Activated CD8-positive, alpha-beta memory T cell treated with anti-CD3 and anti-CD28 coated beads for 4 hours (primary cell): ENCODE measurements at places on chromosomes 3 and 15.

- DNase-seq, result no peak
These were observed 19.2 kb downstream of the GNB4 start for GRCh38 chr3:179432021-179432420.

GRCh38 chr15:27082526-27082925, 111.5 kb downstream of the GABRG3 start:
- DNase-seq, result no peak

DNA sequence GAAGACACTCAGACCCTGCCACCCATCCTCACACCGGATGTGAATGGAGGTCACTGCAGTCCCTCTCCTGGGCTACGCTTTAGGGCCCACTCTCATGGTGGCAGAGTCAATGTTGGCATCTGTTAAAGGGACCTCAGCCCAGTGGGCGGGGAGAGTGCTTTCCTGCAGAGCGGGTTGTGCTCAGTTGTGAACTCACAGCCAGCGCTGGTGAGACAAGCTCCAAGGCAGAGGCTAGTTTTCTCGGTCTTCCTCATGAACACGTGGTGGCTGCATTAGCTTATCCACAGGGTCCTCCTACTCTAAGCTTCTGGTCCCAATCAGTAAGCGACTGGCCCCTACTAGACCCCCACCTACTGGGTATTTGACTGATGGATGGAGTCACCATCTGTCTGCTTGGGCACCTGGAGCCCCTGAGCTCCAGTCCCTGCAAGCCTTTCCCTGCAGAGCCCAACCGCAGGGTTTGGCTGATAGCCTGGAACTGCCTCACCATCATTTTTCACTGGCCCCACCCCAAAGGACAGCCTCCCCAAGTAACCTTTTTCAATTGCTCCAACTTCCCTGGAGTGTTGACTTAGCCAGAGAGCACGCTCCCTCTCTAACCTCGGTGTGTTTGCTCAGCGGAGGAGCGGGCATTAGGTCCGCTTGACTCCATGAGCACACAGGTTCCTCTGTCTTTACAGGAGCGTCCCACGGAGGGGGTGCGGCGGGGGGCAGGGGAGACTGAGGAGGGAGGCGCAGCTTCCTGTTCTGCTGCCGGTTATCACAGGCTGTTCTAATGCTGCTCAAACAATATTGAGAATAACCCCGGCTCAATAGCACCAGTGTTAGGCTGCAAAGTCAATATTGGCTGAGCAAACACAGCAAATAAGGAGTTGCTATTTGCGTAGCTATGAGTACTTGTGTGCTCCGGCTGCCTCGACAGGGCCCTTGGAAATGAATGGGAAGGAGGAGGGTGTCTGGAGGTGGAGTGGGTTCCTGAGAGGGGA, 141.7 kb downstream of the RPLP1 start:
- no peak for DNase-seq

- no peak for DNase-seq
These were observed 37.5 kb downstream of the TSPAN3 start for GRCh38 chr15:77033417-77033728.

DNA sequence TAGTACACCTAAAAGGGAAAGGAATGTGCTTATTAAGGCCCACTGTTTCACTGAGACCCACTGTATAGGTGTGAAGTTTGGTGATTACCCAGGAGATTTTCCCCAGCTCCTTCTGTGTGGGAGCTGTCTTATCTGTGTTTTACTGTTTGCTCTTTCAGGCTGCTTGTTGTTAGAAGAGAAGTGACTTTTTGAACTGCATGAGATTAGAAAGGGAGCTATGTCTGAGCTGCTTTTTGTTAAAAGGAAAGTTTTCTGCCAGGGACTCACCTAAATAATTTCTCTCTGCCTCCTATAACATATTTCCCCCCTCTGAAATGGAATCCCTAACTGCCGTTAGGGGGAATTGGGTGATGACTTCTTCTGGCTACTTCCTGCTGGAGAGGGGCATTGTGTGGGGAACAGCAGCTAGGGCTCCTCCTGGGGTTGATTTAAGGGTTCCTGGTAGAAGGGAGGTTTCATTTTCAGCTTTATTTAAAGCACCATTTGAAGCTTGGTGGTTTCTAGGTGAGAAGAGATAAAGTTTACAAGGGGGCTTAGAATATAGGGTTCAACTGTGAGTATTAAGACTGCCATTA, 77.1 kb upstream of the ATP11B start:
- DNase-seq, result no peak

DNA sequence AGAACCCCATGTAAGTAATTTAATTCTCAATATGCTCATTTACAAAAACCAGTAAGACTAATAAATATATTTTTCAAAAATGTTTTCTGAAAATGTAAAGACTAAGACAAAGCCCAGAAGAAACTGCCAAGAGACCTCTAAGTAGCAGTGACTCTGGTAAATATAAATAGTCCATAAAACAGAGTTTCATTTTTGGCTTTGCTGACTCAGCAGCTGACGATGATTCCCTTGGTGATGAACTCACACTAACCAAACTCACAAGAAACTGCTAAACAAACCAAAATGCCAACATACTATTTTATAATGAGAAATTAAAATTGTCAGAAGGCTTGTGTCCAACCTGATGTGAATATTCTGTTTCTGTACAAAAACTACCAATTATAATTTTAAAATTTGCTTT, 31.5 kb upstream of the IMPG2 start:
- no peak for DNase-seq

GRCh38 chr15:77507911-77508310, 87.2 kb downstream of the HMG20A start:
- DNase-seq, result no peak

GRCh38 chr3:158563076-158563475, 7.9 kb upstream of the MLF1 start:
- DNase-seq, result no peak

DNA sequence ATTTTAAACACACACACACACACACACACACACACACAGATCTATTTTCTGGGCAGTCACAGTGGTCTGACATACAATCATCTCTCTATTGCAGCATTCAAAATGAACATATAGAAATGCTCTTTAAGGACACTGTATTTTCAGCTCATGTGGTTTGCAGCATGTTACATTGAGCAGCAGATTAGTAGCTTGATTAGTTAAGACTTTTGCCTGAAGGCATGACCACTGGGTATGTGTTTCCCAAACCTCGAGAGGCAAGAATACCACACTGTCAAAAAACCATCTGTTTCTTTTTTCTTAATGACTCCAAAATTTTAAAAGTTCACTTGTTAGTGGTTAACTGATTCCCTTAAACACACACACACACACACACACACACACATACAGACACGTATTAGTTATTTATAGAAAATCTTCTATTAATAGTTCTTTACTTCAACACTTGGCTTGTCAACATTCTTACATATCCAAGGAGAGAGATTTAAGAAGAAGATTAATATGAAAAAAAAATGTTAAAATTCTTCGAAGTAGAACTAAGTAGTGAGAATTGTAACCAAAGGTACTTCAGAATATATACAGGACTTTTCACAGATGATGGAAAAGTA, 518.2 kb downstream of the CADM2 start:
- DNase-seq, result no peak

DNA sequence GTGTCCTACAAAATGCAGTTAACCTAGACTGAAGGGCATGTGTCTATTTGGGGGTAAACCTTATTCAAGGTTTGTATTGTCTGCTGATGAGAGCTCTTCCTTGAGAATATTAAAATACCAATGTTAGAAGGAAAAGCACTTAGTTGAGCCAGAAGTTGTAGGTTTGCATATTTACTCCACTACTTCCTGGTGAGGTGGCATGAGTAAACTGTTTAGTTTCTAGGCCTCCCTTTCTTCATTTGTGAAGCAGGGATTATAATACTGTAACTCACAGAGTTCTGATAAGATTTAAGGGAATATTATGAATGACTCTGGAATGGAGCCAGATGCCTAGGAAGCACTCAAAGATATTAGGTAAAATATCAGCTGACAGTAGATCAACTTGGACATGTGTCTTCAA, 46.7 kb downstream of the CD200R1L start:
- no peak for DNase-seq

DNA sequence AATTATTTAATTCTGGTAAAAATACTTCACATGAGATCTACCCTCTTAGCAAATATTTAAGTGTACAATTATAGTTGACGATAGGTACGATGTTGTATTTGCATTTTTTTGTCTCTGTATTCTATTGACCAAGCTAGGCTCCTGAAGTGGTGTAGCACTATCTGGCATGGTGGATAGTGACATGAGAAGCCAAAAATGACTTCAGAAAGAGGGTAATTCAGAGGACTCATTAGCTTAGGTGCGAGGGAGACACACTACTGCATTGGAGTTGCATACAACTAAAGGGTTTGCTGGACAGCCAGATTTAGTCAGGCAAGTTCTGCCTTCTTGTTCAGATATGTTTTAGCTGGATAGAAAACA, 50.6 kb downstream of the KBTBD8 start:
- DNase-seq, result no peak

GRCh38 chr15:60905587-60905986, 323.5 kb downstream of the RORA start:
- DNase-seq, result no peak

DNA sequence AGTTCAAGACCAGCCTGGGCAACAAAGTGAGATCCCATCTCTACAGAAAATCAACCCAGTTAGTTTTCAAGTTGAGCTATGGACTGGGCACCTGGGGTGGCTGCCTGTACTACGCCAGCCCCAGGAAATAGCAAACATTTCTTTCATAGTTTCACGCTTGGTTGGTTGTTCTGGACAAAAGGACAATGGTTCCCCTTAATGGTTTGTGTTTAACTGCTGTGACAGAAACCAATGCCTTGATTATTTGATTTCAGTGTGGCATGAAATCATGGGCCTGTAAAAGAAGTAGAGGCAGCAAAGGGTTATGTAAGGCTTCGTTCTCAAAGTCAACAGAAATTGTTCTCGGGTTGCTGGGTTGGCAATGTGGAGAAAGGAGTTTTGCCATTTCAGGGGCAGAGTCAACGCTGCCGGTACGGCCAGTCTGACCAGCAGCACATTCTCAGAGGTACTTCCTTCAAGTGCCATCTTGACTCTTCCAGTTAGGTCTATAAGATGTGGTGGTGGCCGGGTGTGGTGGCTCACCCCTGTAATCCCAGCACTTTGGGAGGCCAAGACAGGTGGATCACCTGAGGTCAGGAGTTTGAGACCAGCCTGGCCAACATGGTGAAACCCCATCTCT, 12.7 kb downstream of the LCMT2 start:
- no peak for DNase-seq

GRCh38 chr3:70982700-70983140, 600.8 kb downstream of the FOXP1 start:
- no peak for DNase-seq

- no peak for DNase-seq
These were observed 237.7 kb upstream of the AZI2 start for GRCh38 chr3:28586325-28586724.

- no peak for DNase-seq
These were observed 12.5 kb upstream of the FEM1B start for GRCh38 chr15:68265081-68265480.

GRCh38 chr3:67578416-67578815, 76.0 kb downstream of the SUCLG2 start:
- no peak for DNase-seq

DNA sequence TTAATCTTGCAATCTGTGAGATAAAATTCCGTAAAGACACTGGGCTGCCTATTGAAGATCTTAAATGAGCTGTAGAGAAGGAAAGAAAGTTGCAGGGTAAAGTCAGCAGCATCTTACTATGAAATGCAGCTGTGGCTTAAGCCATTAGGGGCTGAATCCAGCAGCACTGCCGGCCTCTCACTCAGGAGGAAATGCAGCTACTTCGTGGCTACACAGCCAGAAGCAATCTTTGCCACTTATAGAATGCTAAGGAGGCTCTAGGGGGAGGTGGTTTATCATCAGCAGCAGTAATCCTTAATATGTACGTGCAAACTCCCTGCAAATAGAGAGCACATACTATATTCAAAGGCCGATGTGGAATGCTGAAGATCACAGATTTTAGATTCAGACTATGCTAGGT, 19.1 kb upstream of the MCTP2 start:
- no peak for DNase-seq

GRCh38 chr15:63165166-63165859, 8.0 kb upstream of the RPS27L start:
- DNase-seq, result no peak

DNA sequence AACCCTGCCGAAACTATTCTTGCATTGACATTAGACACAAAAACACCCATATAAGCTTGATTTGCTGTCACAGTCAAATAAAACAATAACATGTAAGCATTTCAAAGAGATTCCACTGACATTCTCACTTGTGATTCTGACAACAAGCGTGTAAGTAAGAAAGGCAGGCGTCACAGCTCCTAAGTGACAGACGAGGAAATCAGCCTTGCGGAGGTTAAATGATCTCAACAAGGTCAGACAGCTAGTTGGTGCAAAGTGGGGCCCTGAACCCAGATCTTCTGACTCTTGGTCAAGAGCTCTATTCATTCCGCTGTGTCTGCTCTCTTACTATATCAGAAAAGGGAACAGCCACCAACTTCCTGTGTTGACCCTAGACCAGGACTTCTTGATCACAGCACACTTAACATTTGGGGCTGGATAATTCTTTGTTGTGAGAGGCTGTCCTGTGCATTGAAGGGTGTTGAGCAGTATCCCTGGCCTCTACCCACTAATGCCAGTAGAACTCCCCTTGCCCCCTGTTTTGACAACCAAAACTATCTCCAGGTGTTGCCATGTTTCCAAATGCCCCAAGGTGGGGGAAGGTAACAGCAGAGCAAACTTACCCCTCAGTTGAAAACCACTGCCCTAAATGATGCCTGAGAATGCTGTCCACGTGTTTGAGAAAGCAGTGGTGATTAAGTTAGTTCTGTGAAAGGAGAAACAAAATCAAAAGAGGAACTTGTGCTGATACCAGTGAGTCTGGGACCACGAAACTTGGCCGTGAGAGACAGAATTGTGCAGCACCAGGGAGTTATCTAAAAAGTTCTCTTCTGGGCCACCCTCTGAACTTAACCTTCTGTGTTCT, 86.1 kb downstream of the LIPC start:
- no peak for DNase-seq

- no peak for DNase-seq
These were observed 6.3 kb downstream of the IDH3A start for GRCh38 chr15:78155355-78155939.

DNA sequence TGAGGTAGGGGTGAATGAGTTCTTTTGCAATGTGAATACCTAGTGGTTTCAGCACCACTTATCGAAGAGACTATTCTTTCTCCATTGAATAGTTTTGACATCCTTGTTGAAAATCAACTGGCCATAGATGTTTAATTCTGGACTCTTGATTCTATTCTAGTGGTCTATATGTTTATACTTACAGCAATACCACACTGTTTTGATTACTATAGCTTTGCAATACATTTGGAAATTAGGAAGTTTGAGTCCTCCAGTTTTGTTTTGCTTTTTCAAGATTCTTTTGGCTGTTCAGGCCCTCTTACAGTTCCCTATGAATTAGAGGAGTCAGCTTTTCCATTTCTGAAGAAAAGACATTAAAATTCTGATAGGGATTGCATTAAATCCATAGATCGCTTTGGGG, 30.1 kb downstream of the MAP1A start:
- no peak for DNase-seq

GRCh38 chr3:134699721-134700120, 48.9 kb upstream of the KY start:
- no peak for DNase-seq
